ENCODE measurements at places on chromosomes 6 and 20.
A peak's percentile ranks its signal among the peaks of the same experiment; 100 is the strongest.

DNA sequence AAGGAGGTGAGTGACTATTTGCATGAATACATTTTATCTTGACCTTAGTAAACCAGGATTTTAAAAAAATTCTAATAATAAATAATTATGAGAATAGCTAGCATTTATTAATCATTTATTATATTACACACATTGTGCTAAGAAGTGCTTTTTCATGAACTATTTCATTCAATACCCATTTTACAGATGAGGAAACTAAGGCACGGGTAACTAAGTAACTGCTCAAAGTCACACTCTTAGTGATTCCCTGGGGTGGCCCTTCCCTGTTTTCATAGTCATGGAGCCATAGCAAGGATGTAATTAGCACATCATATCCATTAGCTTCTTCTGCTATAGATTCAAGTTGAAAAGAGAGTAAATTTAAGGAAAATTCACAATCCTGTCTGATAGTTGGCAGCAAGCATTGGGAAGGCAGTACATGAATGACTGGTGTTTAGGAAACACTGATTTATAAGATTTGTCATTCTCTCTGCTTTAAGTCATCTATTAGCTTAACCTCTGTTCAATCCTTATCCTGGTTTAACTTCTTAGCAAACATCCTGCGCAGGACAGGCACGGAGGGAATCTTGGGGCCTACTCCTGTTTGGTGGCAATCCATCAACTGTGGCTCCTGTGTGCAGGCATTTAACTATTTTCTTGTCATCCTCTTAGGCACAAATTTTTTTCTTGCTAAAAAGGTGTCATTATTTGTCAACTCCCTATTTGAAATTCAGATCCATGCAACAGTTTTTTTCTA is 68.3 kb downstream of the RIN2 start:
- DNase-seq: no peak

DNA sequence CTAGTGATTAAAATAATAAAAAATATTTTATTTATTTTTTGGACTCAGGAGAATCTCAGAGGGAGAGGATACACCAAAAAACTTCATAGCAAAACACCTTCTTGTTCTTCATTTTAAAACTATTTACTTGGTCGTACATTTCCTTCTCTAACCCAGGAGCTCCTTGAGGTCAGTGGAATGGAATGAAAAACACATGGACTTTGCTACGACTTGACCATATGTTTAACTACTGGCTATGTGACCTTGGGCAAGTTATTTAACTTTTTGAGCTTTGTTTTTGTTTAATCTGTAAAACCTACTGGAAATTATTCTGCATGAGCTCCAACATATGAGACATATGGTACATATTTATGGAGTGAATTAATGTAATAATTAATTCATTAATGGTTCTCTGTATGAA is 1005.5 kb upstream of the CITED2 start:
- no peak for DNase-seq

DNA sequence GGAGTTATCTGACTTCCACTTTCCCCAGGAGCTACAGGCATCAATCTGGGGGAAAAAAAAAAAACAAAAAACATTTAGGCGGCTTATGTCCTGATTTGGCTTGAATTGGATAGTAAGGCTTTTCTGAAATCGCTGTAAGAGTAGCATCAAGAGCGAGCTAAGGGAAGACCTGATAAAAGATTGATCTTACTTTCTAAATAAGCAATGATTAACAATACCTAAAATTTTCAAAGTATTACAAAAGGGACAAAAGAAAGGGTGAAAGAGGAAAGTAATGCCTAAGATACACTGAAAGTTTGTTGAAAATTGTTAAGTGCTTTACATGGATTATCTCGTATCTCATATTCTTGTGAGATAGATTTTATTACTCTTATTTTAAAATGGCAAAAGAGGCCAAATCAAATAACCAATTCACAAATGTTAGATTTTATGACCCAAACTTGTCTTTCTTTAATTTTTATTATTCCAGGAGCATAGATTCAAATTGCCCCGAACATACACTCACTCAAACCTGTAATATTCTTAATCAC is 106.4 kb upstream of the PRSS16 start:
- DNase-seq: no peak

GRCh38 chr20:32906200-32906599 is 47.5 kb downstream of the EFCAB8 start:
- DNase-seq: peak; percentile 71

DNA sequence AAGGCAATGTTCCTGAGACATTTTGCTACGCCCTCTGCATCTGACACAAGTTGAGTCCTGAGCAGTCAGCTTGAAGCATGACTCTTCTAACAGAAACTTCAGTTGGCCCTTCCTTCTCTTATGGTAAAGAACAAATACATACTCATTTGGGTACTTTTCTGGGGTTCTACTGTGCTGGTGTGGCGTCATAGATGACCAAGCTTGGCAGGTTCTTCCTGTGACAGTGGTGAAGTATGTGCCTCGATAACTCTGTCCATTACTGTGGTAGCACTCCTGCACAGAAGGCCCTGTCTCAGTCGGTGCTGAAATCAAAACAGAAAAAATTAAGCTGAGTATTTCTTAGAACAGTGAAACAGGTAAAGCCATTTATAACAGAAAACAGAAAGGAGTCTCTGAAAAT is 152.5 kb downstream of the SLC22A3 start:
- DNase-seq: no peak

DNA sequence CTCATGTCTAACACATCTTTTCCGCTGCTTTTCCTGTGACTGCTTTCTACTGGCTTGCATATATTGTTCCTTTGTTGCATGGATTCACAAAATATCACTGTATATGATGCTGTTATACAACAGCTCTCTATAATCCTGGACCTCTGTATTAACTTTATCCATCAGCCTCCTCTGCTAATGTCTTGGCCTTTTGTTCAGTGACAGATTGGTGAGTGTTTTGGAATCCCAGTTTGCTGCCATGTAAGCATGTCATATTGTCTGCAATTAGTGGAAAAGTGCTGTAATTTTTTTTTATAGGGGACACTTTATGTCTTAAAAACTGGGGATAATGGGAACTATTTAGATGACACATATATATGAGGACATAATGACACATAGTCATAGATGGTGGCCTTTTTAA is 3.0 kb downstream of the RIMS1 start:
- no peak for DNase-seq

GRCh38 chr6:25537349-25538018 is 114.5 kb upstream of the SCGN start:
- no peak for DNase-seq

- DNase-seq: no peak
These were observed 13.1 kb downstream of the PRDM1 start for GRCh38 chr6:106099235-106099537.

- no peak for DNase-seq
These were observed 271.9 kb upstream of the AGPAT4 start for GRCh38 chr6:161545741-161546140.

DNA sequence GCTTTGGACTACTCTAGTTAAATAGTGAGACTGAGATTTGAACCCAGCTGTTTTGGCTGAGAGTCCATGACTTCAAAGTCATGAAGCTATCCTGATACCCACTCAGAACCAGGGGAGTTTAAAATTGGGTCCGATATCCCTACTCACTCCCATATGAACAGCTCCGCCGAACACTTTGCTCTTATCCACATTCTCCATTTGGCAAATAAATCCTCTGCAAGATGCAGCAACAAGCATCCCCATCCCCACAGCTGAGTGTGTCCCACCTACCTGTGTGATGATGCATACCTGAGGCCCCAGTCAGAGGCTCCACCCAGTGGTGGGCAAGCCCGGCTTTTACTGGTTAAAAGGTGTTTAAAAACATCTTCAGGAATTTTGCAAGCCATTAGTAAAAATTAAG is 108.3 kb upstream of the SLC24A3 start:
- no peak for DNase-seq

DNA sequence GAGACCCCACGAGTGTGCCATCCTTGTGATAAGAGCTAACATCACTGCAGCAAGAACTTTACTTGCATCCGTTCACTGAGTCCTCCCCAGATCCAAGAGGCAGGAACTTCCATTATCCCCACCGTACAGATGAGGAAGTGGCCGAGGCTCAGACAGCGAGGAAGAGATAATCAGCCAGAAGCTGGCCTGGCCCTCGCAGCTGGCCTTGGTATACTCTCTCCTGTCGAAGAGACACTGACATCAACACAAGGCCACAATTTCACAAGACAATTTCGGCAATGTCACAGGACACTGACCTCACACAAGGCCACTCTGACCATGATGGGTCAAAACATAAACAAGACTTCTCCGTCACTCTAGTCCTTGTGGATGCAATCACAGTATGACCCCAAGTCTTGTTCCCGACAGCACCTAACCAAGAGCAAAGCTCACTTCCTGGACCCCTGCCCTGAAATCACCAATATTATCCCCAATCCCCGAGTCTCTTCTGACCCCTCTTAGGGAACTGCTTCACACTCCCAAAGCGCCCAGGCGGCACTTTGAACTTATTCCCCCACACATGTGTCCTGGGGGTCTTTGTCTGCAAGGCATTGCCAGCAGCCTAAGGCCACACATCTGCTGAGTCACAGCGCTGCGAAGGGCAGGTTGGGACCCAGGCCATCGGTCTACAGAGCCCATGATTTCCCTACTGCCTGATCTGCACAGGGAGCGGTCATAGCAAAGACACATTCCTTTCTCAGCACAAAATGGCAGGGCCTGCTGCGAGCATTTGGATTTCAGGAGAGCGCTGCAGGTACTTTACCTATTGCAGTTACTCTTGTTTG is 14.8 kb upstream of the VAPB start:
- DNase-seq: no peak

DNA sequence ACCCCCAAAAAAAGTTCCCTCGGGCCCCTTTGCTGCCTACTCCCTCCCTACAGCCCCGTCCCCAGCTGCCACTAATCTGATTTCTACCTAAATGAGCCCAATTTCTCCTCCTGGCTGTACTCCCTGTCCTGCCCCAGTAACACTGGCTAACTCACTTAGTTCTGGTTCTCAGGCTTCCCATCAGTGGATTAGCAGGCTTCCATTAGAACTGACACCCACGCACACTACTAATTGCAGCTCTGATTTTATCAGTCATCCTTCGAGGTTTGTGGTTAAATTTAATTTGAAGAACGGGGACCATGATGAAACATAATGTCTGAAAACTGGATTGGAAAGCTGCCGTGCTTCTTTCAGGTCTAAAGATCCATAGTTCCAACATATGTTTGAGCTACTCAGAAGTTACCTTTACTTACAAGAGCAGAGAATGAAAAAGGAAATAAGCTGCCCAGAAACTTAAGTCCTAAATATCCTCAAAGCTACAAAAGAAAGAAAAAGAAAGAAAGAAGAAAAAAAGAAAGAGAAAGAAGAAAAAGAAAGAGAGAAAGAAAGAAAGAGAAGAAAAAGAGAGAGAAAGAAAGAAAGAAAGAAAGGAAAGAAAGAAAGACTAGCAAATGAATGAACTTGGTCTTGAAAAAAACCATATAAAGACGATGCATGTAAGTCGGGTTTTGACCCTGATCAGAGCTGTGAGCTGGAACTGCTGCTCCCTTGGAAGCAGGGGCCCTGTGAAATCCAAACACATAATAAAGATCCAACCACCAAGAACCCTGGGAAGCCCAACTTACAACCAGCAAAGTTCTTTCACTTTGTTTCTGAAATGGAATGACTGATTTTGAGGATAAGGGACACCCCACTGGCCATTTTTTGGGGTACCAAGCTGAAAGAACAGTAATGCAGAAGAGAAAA is 51.7 kb downstream of the CNKSR3 start:
- DNase-seq: no peak

DNA sequence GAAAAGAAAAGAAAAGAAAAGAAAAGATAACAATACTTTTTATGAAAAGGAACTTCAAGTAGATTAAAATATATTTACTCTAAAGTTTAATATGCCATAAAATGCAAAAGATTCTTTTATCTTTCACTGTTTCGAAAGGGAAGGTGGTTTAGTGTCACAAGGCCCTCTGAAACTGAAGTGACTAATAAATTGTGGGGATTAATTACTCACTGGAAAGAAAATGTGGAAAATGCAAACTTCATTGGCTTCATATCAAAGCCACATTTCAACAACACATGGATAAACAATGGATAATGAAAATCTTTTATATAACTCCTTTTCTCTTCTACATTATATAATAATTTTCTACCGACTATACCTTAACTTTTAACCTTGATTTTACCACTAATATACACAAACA is 320.5 kb upstream of the RSPO3 start:
- DNase-seq: no peak

DNA sequence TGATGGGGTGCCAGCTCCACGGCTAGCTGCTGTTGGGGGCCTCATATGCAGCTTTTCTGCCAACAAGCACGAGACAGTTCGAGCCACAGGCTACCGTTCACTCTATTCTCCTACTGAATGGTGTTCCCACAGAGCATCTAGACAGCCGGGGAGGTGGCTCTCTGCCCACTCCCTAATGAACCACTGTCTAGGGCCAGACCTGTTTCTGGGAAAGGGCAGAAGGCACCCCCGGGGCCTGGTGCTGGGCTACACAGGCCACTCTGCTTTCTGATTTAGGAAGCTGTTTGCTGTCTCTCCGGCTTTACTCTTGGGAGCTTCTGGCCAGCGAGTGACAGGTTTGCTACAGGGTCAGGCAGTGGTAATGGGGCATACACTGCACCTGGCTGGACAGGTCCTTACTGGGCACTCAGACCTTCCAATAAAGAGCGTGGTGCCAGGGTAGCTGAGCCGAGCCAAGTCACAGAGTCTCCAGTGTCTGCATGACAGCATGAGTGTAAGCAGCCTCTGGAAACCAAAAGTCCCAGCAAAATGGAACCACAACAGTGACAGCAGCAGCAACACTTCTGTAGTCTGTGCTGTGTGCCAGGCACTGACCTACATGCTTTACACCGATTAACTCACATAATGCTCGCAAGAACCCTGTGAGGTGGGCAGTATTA is 8.4 kb downstream of the CCDC167 start:
- no peak for DNase-seq

GRCh38 chr6:34155471-34156300 is 9.8 kb upstream of the GRM4 start:
- peak; percentile 16 for DNase-seq

GRCh38 chr6:106431972-106432371 is 71.5 kb downstream of the CRYBG1 start:
- no peak for DNase-seq

GRCh38 chr6:117137711-117138110 is 127.6 kb upstream of the VGLL2 start:
- DNase-seq: no peak

DNA sequence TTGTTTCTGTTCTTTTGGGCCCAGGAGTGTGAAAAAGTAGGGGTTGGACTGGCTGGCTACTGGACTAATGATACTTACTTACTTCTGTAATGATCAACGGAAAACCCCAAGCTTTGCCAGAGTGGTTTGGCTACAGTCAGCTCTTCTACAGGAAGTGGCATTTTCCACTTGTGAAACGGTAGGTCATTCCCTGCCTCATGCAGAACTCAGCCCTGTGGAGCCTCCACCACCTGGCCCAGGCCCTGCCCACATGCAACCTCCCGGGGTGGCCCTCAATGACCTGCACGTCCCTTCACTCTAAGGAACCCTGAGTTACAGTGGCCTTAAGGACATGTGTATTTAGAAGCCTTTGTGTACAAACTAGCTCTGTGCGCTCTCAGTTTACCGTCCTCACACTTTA is 140.4 kb downstream of the DTNBP1 start:
- DNase-seq: peak; percentile 48

GRCh38 chr6:4676016-4676415 is 100.2 kb upstream of the CDYL start:
- DNase-seq: peak; percentile 14
